ENCODE measurements at places on chromosomes 13 and 19. TPM values are rescaled to one million over a fixed set of nuclear protein-coding genes. Genes with fewer than 3 reads are reported as not detected.
A peak's percentile ranks its signal among the peaks of the same experiment; 100 is the strongest.

GRCh38 chr13:20570517-20570916 lies 3.6 kb downstream of the IFT88 start:
- no peaks in the 10 kb centered on the region for H3K27me3 ChIP-seq
- H3K4me3 ChIP-seq: no peak overlapping the region
- H3K36me3 ChIP-seq: peaks cover 8% of the 10 kb centered on the region
- H3K27ac ChIP-seq: no peak overlapping the region
- DNase-seq: no peak
- peaks cover 16% of the 10 kb centered on the region for H3K4me1 ChIP-seq

- DNase-seq: no peak
- H3K27ac ChIP-seq: no peak overlapping the region
- H3K4me1 ChIP-seq: no peaks in the 10 kb centered on the region
Measured at GRCh38 chr13:54841682-54842081, 1813.1 kb downstream of the OLFM4 start.

DNA sequence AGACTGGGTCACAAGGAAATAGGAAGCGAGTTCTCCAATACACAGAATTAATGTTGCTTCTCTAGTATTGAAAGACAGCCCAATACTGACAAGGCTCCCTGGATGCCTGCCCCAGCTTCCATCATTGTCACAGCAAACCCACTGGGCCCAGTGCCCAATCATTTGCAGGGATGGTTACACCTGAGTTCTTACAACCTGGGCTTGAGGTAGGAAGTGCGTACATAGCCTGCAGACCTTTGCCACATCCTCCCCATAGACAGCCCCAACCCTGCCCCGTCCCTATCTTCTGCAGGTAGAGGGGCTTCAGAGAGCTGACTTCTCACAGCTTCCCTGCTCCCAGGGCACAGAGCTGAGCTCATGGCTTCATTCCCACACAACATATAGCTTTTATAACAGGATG lies 108.1 kb upstream of the UBL3 start:
- no peak overlapping the region for H3K4me3 ChIP-seq
- no peaks in the 10 kb centered on the region for H3K36me3 ChIP-seq
- H3K27me3 ChIP-seq: peaks cover 12% of the 10 kb centered on the region
- H3K27ac ChIP-seq: no peak overlapping the region
- no peak for DNase-seq

GRCh38 chr13:35723053-35723461 lies 246.6 kb upstream of the MAB21L1 start:
- H3K27ac ChIP-seq: no peak overlapping the region
- DNase-seq: no peak
- no peak overlapping the region for H3K4me3 ChIP-seq
- H3K27me3 ChIP-seq: peaks cover 31% of the 10 kb centered on the region
- no peaks in the 10 kb centered on the region for H3K36me3 ChIP-seq
- H3K4me1 ChIP-seq: peaks cover 6% of the 10 kb centered on the region

DNA sequence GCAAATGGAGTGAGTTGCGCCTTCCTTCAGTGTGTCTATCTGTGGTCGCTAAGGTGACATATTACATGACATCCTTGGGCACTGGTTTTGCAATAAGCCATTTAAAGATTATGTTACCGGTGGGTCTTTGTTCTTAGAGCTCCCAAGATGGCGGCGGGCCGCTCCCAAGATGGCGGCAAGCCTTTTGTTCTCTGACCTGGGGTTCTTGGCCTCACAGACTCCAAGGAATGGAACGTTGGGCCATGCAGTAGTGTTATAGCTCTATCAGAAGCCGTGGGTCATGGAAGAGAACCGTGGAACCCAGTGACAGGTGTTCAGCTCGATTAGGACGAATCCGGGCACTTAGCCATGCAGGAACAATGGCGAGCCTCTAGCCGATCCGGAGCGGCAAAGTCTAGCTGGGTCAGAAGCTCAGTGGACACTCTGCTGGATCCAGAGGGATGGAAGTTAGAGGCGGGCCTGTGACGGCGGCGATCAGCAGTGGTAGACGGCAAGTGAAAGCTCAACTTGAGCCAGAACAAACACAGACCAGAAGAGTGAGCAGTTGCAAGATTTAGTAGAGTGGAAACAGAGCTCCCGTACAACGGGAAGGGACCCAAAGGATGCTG lies 188.6 kb downstream of the TEX29 start:
- H3K4me3 ChIP-seq: no peak overlapping the region
- no peaks in the 10 kb centered on the region for H3K4me1 ChIP-seq
- H3K27ac ChIP-seq: no peak overlapping the region
- DNase-seq: no peak
- H3K36me3 ChIP-seq: no peaks in the 10 kb centered on the region
- H3K27me3 ChIP-seq: peaks cover 9% of the 10 kb centered on the region

- DNase-seq: no peak
- H3K27me3 ChIP-seq: peaks cover 10% of the 10 kb centered on the region
- H3K4me1 ChIP-seq: peaks cover 32% of the 10 kb centered on the region
- peak within 1 kb of the TSS; percentile 93 for H3K4me3 ChIP-seq
- peak within 1 kb of the TSS; percentile 97 for H3K27ac ChIP-seq
Measured at GRCh38 chr19:49119411-49120324, at the start of gene PPFIA3. TSS of gene PPFIA3 (plus strand) at chr19:49119544. CDS start at chr19:49127874, 8,330 bp downstream.

GRCh38 chr13:29925457-29926097 lies 75.2 kb upstream of the UBL3 start:
- no peaks in the 10 kb centered on the region for H3K36me3 ChIP-seq
- no peak overlapping the region for H3K27ac ChIP-seq
- DNase-seq: no peak
- H3K27me3 ChIP-seq: peaks cover 11% of the 10 kb centered on the region
- no peak overlapping the region for H3K4me3 ChIP-seq
- peaks cover 2% of the 10 kb centered on the region for H3K4me1 ChIP-seq

The ZNF154 gene
- 5.1 TPM for polyA plus RNA-seq

The ZNF112 gene
- polyA plus RNA-seq: 0.25 TPM

The ZNF90 gene
- 2.8 TPM for polyA plus RNA-seq

The ARRDC2 gene
- 50.6 TPM for polyA plus RNA-seq

The SGCG gene
- polyA plus RNA-seq: not detected

The TRMT1 gene
- polyA plus RNA-seq: 23.1 TPM

Data from naive B cell (primary cell).